ENCODE measurements at places on chromosomes 7 and 10. TPM values are rescaled to one million over a fixed set of nuclear protein-coding genes. Genes with fewer than 3 reads are reported as not detected.

Gene FAM237B
- total RNA-seq: not detected

Gene CCL24
- not detected for total RNA-seq

Gene CLRN3
- not detected for total RNA-seq

Gene DNAJB12
- total RNA-seq: 29.7 TPM

Gene OR2A12
- total RNA-seq: not detected

Gene BAMBI
- total RNA-seq: 0.18 TPM

Gene SLIT1
- 0.71 TPM for total RNA-seq

Gene DLX5
- not detected for total RNA-seq
